Dorsolateral prefrontal cortex (tissue), 122 donors: ENCODE measurements at places on chromosomes 12 and 14.

DNA sequence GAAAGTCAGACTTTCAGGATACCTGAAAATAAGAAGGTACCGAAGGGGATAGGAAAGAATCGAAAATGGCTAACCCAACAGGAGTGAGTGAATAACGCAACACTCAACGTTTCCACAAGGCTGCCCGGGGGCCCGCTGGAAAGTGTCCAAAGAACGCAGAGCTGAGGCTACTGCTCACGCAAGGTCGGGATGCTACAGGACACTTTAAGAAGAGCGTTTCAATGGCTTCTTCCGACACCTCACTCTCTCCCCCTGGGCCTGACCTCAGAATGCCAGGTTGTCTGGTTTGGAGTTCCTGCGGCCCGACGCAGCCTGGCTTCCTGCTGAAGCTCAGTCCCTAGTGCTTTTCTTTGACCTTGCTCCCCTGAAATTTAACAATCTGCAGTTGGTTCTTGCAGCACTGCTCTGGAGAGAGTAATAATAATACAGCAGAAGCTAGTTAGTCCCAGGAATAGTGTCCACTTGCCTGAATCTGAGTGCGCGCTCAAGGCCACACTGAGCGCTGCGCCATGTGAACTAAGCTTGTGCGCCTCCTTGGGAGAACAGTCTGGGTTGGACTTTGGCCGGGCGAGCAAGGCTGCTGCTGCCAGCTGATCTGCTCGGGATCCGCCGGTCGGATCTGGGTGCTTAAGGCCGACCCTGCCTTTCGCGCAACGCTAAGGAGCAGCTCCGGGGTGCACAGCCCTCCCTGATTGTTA is 2.0 kb upstream of the ALX1 start:
- no peak for DNase-seq

GRCh38 chr12:120048263-120048662 is 59.2 kb downstream of the BICDL1 start:
- DNase-seq: no peak

DNA sequence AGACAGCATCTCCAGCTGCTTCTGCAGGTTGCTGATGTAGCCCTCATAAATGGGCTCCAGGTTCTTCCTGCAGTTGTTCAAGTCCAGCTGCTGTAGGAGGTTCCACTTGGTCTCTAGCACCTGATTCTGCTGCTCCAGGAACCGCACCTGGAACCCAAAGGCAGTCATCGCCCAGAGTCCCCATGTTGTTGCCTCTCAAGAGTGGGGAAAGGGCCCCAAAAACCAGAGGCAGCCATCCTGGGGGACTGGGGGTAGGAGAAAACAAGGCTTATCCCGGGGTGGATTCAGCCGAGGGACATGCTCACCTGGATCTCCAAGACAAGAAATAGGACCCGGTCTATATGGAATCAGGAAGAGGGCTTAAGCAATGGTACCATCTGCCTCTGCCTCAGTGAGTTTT is 2.3 kb downstream of the KRT72 start:
- DNase-seq: no peak

DNA sequence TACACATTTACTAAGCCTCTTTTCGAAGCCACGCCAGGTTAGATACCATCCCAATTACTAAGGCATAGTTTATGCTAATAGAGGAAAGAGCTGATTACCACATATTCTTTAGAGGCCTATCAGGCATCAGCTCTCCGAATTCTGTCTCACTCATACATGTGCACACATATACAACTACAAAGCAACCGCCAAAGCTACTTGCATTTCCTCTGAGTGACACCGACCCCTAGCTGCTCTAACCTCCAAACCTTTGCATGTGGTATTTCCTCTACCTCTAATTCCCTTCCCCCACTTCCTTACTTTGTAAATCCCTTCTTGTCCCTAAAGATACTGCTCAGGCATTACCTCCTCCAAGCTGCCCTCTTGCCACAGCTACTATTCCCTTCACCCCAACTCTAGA is 107.2 kb downstream of the DUSP6 start:
- no peak for DNase-seq

- no peak for DNase-seq
Observed at GRCh38 chr14:67892466-67893100, 73.0 kb downstream of the RAD51B start.
